ENCODE measurements at places on chromosomes 3 and 15.

- DNase-seq, result no peak
Observed at GRCh38 chr3:62139957-62140356, 233.4 kb downstream of the FEZF2 start.

GRCh38 chr3:127606086-127606805, 8.0 kb downstream of the MCM2 start:
- no peak for DNase-seq

DNA sequence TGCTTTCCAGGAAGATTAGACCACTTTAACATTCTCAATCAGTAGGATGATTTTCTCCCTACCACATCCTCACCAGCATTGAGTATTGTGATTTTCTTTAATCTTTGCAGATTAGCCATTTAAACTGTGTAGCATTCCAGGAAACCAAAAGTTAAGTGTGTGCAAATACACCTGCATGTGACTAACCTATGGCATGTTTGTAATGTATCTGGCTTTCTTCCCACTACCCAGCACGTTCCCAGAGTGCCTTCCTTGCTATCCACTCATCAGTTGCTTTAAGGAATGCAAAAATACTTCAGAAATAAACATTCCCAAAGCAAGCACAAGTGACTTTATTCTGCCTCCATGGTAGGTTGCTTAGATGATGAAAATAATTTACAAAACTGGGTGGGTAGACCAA, 74.2 kb downstream of the ATG7 start:
- no peak for DNase-seq

- no peak for DNase-seq
Observed at GRCh38 chr15:26355472-26356074, 417.3 kb downstream of the GABRB3 start.

DNA sequence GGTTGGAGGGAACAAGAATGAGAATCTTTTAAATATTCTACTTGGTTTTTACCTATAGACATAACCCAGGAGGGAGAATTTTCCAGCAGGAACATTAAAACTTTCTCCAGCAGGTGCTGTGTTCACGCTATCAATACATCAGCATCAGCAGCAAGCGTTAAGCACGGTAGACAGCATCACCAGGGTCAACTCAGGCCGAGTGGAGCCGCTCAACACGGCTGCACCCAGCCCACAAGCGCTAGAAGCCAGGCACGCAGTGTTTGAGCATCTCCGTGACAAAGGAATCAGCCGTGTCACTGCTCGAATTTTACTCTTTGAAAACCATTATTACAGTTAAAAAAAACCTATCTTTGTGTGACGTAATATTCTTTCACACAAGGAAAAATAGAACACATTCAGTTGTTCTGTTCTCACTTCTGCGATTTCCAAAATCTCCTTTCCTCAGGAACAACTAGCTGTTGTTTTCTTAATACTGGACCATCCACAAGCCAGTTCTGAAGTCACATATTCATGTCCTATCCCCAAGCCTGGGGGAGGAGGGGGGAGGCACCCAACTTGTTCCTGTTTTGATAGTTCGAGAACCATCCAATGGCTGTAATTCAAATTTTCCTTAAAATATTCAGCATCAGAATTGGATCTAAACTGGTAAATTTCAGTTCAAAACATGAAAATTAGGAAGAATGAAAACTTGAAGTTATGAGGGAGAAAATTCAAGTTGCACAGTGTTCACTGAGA, 77.9 kb downstream of the ADAMTS17 start:
- DNase-seq, result no peak

DNA sequence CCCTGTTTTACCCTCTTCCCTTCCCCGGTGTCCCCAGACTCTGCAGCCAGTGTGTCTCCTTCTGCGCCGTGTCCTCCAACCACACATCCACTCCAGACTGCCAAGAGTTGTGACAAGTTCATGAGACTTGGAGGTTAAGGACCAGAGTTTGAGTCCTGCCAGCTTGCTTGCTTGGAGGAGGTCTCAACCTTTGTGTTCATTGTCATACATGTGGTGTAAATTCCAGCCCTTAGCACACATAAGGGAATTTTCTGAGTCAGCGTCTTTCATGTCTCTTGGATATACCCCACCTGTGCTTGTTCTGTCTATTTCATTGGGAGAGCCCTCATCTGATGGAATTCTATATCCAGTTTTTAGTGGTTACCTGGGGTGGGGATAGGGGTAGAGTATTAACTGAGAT, 13.3 kb downstream of the CORO2B start:
- DNase-seq, result no peak

DNA sequence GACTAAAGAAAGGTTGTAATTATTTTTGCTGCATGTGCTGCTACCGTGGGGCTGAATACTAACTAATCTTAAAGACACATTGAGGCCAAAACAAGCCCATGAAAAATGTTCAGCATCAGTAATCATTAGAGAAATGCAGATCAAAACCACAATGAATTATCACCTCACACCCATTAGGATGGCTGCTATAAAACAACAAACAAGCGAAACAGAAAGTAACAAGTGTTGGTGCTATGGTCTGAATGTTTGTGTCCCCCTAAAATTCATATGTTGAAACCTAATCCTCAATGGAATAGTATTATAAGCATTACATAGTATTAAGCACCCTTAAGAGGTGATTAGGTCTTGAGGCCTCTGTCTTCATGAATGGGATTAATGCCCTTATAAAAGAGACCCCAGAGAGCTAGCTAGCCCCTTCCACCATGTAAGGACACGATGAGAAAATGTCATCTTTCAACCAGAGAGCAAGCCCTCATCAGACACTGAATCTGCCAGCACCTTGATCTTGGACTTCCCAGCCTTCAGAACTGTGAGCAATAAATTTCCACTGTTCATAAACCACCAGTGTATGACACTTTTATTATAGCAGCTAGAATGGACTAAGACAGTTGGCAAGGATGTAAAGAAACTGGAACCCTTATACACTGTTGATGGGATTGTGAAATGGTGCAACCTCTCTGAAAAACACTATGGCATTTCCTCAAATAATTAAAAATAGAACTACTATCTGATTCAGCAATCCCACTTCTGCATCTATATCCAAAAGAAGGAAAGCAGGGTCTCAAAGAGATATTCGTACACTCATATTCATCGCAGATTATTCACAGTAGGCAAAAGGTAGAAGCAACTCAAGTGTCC, 76.1 kb downstream of the REC114 start:
- DNase-seq, result no peak

DNA sequence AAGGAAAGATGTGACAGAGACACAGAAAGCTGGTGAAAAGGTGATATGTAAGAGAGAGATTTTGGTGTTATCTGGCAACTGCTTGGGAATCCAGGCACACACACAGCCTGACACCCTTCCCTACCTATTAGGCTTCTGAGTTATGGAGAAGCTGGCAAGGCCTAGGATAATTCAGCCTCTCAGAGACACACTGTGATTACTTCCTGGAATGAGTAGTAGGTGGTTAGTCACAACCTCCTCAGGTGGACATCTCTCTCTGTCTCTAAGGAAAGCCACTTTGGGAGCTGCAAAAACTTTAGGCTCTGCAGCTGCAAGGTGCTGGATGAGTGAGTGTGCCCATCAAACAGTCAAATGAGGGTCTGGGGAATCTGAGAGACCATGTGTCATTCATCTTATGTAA, 201.9 kb downstream of the PDCD6IP start:
- DNase-seq, result no peak

DNA sequence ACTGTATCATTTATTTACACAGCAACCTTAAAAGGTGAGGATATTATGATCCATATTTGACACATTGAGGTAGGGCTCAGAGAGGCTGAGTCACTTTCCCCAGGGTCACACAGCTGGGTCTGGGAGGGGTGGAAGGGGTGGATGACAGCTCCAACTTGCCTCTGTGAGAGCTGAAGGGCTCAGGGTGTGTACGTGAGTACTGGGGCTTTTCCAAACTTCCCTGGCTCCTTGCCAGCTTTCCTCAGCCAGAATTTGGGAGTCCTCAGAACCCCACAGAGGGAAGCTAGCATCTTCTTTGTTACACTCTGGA, 58.3 kb upstream of the SLC6A11 start:
- DNase-seq, result peak; percentile 33

DNA sequence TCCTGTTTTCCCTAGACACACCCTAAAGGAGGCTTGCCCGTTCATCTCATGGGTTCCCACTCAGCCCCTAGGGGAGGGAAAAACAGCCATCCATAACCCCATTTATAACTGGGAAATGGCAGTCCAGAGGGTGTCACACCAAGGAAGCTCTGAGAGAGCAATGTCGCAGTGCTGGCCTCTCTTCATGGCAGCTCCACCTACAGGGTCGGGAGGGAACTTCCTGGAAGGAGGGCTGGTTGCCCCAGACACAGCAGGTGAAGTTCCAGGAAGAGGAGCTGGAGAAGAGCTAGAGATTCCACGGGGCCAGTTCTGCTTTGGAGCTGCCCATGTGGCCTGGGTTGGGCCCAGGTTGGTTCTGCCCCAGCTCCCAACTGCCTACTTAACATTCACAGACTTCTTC, 22.3 kb upstream of the LINGO1 start:
- DNase-seq, result no peak

GRCh38 chr15:52348056-52348745, 52.6 kb upstream of the MYO5C start:
- no peak for DNase-seq

GRCh38 chr15:66830358-66830757, 128.3 kb downstream of the SMAD6 start:
- DNase-seq, result no peak

- no peak for DNase-seq
Observed at GRCh38 chr15:58440158-58440910, 8.5 kb downstream of the LIPC start.

DNA sequence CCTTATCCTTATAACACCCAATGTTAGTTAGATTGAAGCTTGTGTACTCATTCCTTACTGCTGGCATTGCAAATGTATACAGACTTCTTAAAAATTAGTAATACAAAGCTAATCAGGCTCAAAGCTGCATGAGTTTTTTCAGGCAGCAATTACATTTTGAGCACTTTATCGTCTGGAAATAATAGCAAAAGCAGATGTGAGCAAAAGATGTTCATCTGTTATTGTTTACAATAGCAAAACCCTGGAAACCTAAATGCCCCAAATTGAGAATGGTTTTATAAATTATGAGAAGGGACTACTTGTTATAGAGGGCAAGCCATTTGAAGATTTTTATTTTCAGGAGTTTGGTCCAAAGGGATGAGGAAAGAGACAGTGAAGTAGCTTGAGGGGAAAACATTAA, 126.4 kb downstream of the GADL1 start:
- no peak for DNase-seq

- no peak for DNase-seq
Observed at GRCh38 chr3:166191411-166191810, 354.2 kb upstream of the BCHE start.

- no peak for DNase-seq
Observed at GRCh38 chr15:58419803-58420524, 11.8 kb upstream of the LIPC start.

GRCh38 chr3:42052132-42052483, 39.0 kb upstream of the TRAK1 start:
- DNase-seq, result no peak

GRCh38 chr3:71346061-71346460, 237.5 kb downstream of the FOXP1 start:
- DNase-seq, result no peak

GRCh38 chr3:168338161-168338560, 242.4 kb upstream of the GOLIM4 start:
- DNase-seq, result no peak
